RPMI7951 (cell line): ENCODE measurements at places on chromosomes 5 and 9.
A peak's percentile ranks its signal among the peaks of the same experiment; 100 is the strongest.

DNA sequence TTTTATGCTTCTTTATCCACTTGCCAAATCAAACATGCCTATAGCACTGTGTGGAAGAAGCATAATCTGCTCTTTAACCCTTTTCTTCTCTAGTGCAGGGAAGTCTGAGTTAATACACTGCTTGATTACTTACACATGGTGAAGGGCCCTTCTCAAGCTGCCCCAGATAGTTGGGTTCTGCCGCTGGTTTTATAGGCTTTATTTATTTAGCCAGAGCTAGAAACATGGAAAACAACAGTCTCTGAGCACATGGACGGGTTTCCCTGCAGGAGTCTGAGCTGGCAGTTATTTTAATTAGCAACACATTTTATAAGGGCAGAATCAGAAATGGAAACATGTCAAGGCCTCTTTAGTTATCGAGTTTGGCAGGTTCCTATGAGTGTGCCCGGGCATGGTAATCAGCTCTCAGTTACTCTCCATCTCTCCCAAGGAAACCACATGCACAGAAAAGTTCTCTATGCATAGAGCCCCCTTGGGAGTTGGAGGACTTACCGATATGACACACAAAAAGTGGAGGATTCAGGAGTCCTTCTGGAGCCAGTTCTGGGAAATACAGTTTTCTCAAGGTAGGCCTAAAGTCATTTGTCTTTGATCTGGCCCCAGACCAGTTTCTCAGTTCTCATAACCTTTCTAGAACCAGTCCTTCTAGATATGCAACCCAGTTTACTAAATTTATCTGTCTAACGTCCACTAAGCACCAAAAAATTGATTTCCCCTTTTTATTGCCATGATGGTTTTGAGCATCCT, 564.8 kb downstream of the ACTL7B start:
- peak; percentile 64 for DNase-seq

- DNase-seq = no peak
Observed at GRCh38 chr9:119722384-119722783, 353.1 kb upstream of the BRINP1 start.

- DNase-seq = no peak
Observed at GRCh38 chr5:127976525-127976924, 107.0 kb upstream of the SLC12A2 start.

DNA sequence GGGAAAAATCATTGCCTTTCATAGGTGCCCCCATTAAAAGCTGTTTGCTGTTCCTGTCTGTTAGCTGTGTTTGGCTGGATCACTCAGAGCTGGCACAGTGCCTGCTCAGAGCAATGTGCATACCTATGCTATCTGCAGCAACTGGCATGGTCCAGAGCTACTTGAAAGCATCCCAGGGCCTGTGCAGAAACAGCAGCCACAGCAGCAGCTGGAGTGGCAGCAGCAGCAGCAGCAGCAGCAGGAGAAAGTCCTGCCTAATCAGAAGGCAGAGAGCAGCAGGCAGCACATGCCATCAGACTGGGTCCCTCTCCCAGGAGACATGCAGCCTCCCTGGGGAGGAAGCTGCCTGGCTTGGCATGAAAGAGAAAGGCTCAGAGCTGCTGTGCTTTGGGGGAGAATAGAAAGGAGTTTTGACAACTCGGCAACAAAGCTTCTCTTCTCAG, 243.8 kb upstream of the WWC1 start:
- no peak for DNase-seq

GRCh38 chr5:124054564-124054963, 542.6 kb downstream of the CSNK1G3 start:
- DNase-seq = no peak

DNA sequence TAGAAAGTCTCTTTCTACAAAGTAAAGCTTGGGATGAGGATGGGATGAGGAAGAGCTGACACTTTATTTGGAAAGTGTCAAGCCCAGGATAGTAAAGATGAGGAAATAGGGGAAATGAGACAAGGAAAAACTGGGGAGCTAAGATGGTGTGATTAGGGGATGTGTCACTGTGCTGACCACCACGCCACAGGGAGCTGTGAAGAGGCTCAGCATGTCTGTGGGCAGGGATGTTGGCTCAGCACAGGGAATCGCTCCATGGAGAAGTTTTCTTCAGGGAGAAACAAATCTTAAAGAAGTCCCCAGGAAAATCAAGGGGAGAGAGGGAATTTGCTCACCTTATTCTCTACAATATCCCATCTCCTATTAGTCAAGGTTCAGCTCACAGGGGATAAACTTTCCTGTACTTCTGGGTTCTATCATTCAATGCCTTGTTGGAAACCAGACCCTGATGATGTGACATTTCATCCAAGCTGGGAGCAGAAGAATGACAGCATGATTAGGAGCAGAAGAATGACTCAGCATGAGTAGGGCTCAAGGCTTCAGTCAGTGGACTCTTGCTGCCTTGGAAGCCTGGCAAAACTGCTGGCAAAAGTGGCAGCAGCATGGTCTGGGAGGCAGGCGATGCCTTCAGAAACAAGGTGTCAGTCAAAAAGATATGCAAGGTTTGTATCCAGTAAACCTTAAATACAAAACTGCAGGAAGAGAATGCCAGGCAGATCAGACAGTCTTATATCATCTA, 4.9 kb downstream of the HSPB3 start:
- peak; percentile 39 for DNase-seq

DNA sequence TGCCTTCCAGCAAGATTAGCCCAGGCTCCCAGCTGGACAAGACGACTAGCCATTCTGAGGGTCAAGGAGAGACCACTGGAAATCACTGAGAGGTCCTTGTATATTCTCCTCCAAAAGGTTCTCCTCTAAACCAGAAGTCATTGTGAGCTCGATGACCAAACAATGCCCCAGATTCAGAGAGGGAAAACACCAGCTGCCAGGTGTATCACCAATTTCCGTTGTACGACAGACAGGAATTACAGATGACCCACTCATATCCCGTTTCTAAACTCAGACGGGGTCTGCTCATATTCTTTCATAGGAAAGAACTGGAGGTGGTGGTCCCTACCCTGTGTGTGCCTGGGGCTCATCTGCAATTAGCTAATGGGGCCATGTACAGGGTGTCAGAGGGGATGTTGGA, 14.2 kb downstream of the FAXDC2 start:
- DNase-seq = no peak

DNA sequence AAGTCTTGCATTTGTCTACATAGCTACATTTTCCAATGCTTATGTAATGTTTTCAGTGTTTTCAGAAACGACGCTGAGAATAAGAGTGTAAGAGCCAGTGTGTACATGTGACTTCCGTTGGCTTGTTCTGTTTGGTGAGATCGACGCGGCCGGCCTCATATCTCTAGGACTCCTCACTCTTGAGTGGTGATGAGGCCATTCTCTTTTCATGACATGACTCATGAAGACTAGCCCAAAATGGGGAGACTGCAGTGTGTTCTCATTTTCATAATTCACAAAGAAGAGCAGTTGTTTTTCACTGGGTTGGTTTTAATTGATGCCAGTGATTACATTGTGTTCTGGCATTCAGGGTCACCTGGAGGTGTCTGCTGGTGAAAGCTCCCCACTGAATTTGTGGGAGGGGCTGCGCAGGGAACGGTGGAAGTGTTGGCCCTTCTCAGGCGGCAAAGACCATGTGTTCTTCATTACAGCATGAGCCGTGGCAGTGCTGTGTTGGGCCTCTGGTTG, 131.5 kb upstream of the OTULINL start:
- DNase-seq = peak; percentile 86

- peak; percentile 19 for DNase-seq
Observed at GRCh38 chr9:127116088-127116726, 6.2 kb downstream of the ANGPTL2 start.

GRCh38 chr5:6902094-6902493, 188.9 kb downstream of the TENT4A start:
- no peak for DNase-seq

DNA sequence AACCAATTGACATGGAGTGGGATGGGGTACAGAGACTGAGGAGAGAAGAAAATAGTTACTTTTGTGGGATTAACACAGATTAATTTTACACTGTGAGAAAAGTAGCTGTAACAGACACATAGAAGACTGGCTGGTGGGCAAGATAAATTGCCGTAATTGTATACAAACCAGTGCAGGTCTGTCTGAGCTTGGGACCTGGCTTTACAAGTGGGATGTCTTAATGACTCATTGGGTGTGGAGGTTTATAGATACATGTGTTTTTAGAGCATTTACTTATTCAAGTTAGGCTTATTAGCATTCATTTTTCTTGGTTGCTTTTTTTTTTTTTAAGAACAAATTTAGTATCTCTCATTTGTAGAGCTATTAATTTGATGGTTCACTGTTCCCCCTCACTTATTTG, 37.5 kb downstream of the SLC44A1 start:
- DNase-seq = peak; percentile 21

- DNase-seq = no peak
Observed at GRCh38 chr5:24817966-24818365, 173.2 kb upstream of the CDH10 start.

- no peak for DNase-seq
Observed at GRCh38 chr5:131224387-131225201, 39.3 kb upstream of the CDC42SE2 start.

GRCh38 chr5:170484847-170485615, 18.8 kb upstream of the KCNIP1 start:
- DNase-seq = no peak

GRCh38 chr5:29963956-29964355, 1229.5 kb upstream of the CDH6 start:
- no peak for DNase-seq

DNA sequence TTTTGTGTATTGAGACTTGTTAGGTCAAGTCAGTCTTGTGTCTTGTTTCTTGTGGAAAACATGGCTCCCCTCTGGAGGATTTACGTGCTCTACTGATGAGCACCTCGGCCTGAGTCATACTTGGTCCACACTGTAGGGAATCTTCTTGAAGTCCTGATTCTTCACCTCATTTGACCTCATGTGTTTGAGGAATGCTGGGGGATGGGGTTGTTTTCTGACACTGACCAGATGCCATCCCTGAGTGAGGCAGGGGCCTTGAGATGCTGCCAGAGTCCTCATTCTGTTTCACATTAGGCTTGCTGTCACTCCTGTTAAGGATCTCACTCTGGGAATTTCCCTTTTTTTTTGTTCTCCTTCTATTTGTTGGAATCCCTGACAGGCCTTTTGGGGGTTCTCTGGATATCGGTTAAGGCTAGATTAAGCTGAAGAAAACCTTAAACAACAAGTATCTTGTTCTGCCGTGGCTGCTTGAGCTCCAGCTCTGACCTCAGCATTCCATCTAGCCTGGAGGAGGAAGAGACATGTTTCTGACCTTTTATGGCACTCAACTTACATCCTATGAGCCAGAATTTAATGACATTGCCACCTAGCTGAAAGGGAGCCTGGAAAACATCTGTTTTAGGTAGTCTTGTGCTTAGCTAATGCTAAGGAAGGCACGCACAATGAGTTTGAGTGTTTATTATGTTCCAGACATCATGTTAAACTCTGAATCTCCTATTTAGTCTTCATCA, 20.6 kb downstream of the TCOF1 start:
- peak; percentile 95 for DNase-seq

DNA sequence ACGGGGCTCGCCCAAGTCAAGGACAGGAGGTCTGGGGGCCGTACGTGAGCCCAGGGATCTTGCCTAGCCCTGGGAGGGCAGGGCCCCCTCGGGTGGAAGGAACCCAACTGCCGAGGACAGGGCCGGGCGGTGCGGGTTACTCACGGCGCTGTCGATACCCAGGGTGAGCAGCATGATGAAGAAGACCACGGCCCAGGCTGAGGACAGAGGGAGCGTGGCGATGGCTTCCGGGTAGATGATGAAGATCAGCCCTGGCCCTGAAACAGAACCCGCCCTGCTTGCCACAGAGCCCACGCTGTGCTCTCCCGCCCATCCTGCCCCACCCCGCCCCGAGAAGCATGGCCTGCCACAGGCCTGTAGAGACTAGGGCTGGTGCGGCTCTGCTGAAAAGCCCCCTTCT, 34.1 kb downstream of the SLC6A3 start:
- no peak for DNase-seq

DNA sequence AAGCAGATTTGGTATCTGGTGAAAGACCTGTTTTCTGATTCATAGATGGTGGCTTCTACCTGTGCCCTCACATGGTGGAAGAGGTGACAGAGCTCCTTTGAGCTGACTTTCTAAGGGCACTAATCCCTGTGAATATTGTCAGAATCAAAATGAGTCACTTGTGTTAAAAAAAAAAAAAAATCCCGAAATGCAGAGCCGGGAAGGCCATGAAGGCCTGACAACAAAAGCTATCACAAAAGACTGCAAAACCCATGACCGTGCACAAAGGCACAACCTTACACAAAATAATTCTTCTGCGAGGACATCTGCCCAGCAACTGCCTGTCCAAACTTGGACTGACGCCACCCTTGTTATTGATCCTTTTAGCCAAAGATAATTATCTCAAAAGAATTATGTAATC, 19.6 kb upstream of the UBTD2 start:
- DNase-seq = no peak

DNA sequence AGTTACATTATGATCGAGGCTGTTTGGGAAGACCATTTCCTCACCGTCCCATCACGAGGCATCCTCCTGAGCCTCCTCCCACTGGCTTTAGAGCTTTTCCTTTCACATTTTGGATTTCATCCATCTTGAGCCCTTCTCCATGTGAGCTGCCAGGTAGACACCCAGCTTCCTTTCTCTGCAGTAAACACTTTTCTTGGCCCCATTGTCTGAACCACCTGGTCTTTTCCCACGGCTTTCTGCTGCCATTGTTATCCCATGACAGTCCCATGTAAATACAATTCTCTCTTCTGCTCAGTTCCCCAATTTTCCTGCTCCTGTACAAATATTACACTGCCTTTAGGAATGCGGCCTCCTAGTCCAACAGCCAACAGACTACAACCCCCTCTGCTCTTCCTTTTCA, 24.1 kb downstream of the UBE2QL1 start:
- no peak for DNase-seq

- DNase-seq = peak; percentile 7
Observed at GRCh38 chr5:114857941-114858551, 311.7 kb downstream of the TRIM36 start.

DNA sequence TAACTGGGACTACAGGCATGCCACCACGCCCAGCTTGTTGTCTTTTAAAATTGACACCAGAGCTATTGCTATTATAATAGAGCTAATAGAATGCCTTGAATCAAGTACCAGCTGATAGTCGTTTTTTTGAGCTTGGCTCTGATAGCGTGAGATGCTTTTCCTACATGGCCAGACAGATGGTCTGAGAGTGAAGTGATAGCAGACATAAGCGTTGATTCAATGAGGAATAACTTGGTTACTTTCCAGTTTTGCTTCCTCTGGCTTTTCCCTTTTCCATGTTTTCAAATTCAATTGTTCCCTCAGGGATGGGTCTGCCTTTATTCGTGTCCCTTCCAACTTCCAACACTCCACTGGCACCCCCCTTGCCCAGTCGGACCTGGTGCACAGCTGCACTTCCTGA, 15.4 kb downstream of the AGXT2 start:
- no peak for DNase-seq

DNA sequence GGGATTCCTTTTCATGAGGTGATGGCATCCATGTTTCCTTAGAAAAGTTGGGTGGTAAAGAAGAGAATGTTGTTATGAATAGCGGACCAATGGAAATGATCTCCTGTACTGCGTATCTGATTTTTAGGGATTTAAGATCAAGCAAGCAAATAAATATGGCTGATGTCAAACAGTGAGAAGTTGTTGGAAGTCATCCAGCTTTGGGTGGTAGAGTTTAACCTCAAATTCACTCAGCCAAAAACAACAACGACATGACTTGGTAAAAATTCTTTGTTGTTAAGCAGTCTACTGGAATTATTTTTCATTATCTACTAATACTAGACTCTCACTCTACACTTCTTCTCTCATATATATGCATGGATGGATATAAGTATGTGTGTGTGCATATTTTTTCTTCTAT, 426.5 kb downstream of the CTNND2 start:
- DNase-seq = no peak

GRCh38 chr5:171541341-171541776, 121.9 kb downstream of the FGF18 start:
- DNase-seq = no peak

- DNase-seq = peak; percentile 46
Observed at GRCh38 chr5:147949711-147950573, 43.6 kb upstream of the C5orf46 start.
